ENCODE measurements at places on chromosomes 2 and 18. TPM values are rescaled to one million over a fixed set of nuclear protein-coding genes. Genes with fewer than 3 reads are reported as not detected.

SAG gene
- total RNA-seq: 0.82 TPM

ECEL1 gene
- total RNA-seq: 2.4 TPM

HOXD3 gene
- not detected for total RNA-seq

REEP1 gene
- 147 TPM for total RNA-seq

TPO gene
- total RNA-seq: 0.41 TPM

Data from frontal cortex (tissue), 4 donors.